RCC 7860 (cell line): ENCODE measurements at places on chromosomes 6 and 20.

GRCh38 chr20:42963796-42964195, 225.9 kb downstream of the PTPRT start:
- DNase-seq = no peak

GRCh38 chr20:54268941-54269340, 61.1 kb downstream of the PFDN4 start:
- DNase-seq = no peak

GRCh38 chr6:143556529-143556928, 45.0 kb upstream of the FUCA2 start:
- peak; percentile 71 for DNase-seq

DNA sequence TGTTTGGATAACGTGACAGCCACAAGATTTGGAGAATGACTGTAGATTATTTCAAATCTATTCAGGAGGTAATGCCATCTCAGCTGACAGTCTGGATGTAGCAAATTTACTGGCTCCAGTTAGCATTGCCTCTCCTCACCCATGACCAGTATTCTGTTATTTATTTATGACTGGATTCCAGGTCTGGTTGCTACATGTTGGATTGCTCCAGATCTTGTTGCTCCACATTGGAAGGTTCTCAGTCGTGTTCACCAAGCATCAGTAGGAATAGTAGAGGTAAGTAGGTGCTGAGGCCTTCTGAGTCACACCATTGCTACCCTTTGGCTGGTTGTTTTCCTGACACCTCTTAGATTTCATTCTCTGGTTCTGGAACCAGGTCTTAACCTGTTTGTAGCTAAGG, 69.5 kb upstream of the ELOVL5 start:
- DNase-seq = no peak

DNA sequence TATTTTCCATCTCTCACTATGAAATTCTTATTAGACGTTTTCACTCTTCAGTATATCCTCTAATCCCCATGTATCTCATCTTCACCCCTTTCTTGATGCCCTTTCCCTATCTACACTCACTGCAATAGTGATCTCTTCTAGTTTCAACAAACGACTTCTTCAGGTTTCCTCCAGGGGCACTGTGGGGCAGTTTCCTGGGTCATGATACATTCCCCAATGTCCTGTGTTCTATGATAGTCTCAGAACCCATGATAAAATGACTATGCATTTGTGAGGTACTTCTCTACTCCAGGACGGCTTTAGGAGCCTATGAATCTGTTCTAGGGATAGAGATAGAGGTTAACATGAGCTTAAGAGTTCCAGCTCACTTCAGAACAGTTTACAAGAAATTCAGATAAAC, 183.3 kb downstream of the FOXC1 start:
- peak; percentile 6 for DNase-seq

GRCh38 chr20:64065974-64066343, 3.0 kb downstream of the TCEA2 start:
- peak; percentile 94 for DNase-seq

- no peak for DNase-seq
Observed at GRCh38 chr6:48613231-48613949, 502.4 kb upstream of the PTCHD4 start.

GRCh38 chr6:170291271-170292110, 613 bp upstream of the DLL1 start:
- no peak for DNase-seq

GRCh38 chr20:11483697-11484096, 434.0 kb upstream of the BTBD3 start:
- no peak for DNase-seq

- DNase-seq = no peak
Observed at GRCh38 chr6:5838656-5839396, 167.9 kb downstream of the NRN1 start.

- no peak for DNase-seq
Observed at GRCh38 chr6:103326760-103327757, 1532.7 kb downstream of the HACE1 start.

DNA sequence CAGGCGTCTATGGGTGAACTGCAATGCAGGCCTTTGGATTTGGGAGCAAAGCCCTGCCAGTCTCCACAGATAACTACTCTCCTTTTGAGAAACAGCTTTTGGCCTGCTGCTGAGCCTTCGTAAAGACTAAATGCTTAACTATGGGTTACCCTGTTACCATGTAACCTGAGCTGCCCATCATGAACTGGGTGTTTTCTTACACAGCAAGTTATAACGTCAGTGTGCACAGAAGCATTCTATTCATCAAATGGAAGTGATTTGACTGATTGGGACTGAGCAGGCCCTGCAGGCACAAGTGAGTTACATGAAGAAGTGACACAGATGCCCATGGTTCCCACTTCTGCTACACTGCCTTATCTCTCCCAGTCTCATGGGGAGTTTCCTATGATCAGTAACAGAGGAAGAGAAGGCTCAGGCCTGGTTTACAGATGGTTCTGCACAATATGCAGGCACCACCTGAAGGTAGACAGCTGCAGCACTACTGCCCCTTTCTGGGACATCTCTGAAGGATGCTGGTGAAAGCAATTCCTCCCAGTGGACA, 319.1 kb downstream of the CD83 start:
- DNase-seq = no peak

- no peak for DNase-seq
Observed at GRCh38 chr6:6587696-6588063, 840 bp upstream of the LY86 start.

DNA sequence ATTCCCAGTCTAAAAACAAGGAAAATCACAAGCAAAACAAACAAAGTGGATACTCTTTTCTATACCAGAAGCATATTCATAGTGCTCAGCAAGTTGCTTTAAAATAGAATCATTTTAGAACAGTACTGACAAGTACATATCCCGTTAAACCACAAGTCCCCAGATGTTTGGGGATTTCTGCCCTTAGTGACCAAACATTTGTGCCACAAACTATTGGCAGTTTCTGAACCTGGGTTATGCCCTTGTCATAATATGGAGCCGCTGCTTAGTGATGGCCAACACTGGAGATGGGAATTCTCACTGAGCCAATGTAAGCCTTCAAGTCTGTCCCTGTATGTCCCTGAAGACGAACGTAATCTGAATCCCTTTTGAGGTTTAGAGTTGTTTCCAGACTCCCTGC, 436.7 kb upstream of the JAG1 start:
- DNase-seq = no peak

DNA sequence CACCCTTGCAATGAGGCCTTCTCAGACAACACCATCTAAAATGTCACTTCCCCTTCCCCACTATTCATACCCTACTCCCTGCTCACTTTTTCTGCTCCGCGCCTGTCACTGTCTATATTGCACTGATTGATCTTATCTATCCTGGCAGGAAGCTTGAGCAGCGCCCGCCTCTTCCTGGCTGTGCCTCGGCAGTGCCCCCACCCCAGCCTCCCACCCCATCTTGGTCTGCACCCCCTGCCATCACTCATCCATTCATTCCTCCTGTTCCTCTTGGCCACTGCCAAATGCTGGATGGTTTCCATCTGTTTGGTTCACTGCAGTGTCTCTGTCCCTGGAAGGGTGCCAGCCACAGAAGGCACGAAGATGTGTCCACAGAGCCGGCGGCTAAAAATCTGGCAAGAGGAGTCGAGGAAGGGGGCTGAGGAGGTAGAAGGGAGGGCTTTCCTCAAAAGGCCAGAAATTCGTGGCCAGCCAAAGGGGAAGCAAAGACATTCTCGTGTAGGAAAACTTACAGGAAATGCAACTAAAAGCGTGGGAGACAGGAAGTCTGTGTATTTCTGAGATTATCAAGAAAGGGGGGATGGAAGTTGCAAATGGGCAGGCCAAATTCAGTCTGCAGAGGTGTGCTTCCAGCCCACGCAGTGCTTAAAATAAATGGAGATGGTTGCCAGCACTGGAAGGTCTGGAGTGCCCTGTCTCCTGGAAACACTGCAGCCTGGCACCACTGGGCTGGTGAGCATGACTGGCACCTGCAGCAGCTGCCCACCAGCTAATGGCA, 27.6 kb downstream of the SYNJ2 start:
- no peak for DNase-seq

DNA sequence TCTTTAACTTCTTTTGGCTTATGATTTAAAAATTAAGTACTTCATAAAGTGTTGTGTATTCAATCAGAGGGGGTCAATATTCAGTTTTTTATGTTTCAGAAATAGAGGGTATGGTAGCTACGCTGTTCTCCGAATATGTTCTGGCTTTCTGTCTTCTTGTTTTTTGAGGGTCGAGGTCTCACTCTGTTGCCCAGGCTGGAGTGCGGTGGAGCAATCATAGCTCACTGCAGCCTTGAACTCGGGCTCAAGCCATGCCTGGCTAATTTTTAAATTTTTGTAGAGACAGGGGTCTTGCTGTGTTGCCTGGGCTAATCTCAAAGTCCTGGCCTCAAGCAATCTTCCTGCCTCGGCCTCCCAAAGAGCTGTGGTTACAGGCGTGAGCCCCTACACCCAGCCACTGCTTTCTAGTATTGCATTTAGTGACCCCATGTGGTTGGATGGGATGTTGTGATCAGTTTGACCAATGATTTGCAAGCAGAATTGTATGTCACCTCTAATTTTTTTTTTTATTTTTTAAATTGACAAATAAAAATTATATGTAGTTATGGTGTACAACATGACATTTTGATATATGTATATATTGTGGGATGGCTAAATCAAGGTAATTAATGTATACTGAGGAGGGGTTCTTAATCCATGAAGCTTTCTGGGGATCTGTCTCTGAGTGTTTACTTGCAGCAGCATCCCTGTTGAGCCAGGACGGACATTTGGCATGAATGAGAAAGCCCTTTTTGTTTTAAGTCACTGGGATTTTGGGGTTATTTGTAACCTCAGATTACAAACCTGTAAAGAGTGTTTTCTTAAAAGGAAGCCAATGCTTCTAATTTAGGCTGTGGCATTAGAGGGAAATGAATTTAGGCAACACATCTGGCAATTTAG, 38.5 kb upstream of the DEK start:
- no peak for DNase-seq

GRCh38 chr20:56826306-56826704, 197.2 kb downstream of the TFAP2C start:
- no peak for DNase-seq

- no peak for DNase-seq
Observed at GRCh38 chr6:14743144-14743473, 502.8 kb upstream of the JARID2 start.

DNA sequence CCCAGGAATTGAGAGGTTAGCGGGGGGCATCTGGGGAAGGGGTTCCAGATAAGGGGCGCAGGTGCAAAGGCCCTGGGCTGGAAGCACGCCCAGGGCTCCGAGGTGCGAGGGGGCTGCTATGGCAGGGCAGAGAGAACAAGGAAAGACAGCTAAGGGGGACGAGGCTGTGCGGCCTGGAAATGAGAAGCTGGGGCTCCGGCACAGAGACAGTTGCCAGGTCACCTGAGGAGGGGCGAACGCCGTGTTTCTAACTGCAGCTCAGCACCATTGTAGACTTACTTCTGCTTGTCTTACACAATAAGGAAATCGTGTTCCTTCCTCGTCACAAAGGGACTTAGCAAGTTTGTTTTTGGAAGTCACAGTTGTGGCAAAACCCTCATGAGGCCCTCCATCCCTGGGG, 68.9 kb upstream of the TBXT start:
- DNase-seq = no peak

GRCh38 chr6:135071541-135071940, 16.9 kb upstream of the HBS1L start:
- no peak for DNase-seq

GRCh38 chr20:33684533-33685327, 1.5 kb downstream of the E2F1 start:
- DNase-seq = no peak

DNA sequence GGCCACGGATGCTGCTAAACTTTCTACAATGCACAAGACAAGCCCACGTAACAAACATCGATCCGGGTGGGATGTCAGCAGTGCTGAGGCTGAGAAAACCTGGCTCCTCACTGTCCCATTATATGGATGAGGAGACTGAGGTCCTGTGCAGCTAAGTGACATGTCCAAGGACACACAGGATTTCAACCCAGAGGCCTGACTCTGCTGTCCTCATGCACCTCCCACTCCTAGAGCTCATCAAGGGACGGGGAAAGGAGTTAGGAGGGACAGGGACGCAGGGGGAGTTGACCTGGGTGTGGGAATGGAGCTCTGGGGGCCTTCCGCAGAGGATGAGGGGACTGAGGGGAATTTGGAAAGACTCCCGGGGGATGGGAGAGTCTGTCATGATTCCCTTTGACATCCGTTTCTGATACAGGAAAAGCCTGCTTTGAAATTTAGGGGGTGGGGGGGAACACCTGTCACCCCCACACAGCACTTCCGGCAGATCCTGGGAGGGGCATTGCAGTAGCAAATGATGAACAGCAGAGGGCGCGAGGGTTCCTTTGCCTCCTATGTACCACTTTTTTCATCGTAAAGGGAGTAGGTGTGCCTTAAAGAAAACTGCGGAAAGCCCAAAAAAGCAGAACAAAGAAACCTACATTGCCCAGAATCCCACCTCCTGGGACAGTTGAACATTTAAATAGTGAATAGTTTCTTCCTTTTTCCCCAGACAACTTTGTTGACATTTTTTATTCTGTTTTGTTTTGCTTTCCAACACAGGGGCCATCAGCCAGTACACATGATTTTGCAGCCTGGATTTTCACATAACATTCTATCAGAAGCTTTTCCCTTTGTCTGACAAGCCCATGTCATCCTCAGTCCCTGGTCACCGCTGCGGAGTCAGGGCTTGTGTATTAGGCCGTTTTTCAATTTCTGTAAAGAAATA, 48.6 kb downstream of the SLC2A10 start:
- DNase-seq = peak; percentile 40

GRCh38 chr20:49983848-49984408, 1.1 kb downstream of the SNAI1 start:
- no peak for DNase-seq

- DNase-seq = no peak
Observed at GRCh38 chr20:45813006-45813340, 529 bp downstream of the UBE2C start.

- DNase-seq = no peak
Observed at GRCh38 chr6:149273318-149273717, 44.2 kb upstream of the TAB2 start.

DNA sequence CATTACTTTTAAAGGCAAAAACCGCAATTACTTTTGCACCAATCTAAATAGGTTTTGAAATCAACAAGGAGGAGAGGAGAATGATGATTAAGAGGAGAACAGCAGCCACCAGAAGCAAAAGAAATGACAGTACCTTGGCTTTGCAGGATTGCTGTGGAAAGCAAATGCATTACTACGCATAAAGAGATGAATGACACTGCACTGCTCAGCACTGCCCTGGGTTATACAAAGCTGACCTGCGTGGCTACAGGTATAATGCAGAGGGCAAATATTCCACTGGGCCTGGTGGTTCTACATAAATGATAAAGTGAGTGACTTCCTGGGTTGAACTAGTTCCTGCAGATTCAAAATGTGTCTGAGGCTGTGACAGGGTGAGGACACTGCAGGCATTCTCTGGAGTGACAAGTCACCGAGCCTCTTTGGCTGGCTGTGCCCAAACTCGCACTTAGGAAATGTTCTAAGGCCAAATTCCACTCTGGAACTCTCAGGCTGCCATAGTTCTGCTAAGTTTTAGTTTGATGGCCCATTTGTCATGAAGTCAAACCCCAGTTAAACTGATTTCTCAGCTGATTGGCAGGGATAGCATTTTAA, 78.6 kb downstream of the INSM1 start:
- no peak for DNase-seq

- no peak for DNase-seq
Observed at GRCh38 chr6:137708481-137708880, 158.6 kb upstream of the TNFAIP3 start.
